ENCODE measurements at places on chromosomes 12 and 14.

DNA sequence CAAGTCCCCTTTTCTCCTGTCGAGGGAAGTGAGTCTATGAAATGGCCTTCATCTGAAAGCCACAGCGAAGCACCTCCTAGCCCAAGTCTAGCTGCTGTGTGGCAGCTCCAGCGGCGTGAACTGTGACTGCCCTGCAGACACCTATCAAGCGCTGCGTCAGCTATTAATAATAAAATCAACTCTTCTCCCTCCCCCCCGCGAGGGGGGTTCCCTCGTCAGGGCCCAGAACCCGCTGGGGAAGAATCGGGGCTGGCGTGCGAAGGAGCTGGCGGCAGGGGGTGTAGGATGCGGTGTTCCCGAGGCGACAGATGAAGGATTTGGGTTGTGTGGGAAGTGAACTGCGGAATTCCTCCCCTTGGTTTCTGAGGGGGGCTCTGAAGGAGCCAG lies 662 bp upstream of the ATP2A2 start:
- peak; percentile 57 for DNase-seq

GRCh38 chr12:107379852-107380567 lies 286.7 kb upstream of the CRY1 start:
- no peak for DNase-seq

GRCh38 chr12:107439026-107439738 lies 246.4 kb upstream of the PWP1 start:
- DNase-seq, result no peak

DNA sequence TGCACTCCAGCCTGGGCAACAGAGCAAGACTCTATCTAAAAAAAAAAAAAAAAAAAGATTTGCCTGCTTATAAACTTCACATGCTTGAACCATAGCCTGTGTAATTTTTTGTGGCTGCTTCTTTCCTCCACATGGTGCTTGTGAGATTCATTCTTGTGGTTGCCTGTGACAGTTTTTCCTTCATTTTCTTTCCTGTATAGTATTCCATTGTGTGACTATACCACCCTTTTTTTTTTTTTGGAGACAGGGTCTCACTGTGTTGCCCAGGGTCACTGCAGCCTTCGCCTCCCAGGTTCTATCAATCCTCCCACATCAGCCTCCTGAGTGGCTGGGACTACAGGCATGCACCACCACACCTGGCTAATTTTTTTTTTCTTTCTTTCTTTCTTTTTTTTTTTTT lies 22.6 kb upstream of the CHST11 start:
- no peak for DNase-seq

DNA sequence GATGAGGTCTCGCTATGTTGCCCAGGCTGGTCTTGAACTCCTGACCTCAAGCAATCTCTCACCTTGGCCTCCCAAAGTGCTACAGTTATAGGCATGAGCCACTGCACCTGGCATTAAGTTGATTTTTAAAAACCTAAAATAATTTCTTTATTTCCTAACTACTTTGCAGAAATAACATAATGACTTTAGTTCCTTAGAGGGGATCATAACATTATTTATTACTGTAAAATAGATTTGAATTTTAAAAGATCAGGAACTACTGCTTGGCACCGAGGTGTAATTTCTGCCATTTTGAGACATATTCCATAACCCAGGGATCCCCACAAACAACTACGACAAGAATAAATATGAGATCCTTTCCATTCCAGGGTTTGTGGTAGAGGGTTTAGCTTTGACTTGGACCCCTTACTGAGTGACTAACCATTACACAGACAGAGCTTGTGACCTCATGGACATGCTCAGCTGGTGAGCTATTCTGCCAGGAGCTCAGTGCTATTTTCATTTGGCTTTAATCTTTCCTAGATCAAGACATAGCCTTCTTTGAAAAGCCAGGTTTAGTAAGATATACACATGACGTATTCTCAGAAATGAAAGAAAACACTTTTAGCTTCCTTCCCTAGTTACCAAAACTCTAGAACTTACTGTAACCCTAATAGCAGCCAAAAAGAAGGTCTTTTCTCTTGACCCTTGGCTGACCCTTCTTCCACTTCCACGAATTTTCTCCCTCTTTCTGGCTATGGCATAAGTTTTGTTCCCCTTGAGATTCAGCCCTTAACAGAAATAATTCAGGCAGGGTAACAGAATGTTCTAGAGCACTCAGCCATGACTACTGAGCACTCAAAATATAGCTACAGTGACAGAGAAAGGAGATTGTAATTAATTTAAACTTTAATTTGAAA lies 75.1 kb upstream of the NUDT4 start:
- DNase-seq, result no peak

- no peak for DNase-seq
These were observed 207.5 kb upstream of the PELI2 start for GRCh38 chr14:55910601-55911243.

DNA sequence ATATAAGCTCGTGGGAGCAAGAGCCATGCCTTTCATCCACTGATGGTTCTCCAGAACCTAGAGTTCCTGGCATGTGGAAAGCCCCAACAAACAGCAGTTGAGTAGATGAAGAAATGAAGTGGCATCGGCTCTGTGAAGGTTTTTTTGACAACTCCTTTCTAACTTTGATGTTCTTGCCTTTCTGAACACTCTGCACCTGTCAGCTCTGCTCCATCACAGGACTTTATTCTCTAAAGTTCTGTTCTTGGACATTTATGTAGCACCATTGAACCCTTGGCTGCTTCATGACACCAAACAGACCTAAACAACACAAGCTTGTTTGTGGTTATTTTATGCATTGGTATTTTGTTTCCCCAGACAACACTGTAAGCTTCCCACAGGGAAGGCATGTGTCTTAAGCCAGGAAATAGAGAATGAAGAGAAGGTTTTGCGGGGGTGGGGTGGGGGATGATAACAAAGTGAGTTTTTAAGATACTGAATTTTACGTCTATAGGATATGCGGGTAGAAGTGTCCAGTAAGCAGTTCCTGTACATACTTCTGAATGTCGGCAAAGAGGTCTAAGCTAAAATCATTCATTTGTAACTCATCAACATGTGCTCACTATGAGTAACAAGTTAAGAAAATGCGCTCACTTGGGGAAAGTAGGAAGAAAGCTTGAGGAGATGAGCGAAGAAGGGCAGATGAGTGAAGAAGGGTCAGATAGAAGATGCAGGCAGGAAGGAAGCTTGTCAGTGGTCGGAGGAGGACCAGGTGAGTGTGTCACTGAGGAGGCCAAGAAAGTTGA lies 146.0 kb upstream of the PLEKHG7 start:
- DNase-seq, result no peak

- DNase-seq, result no peak
These were observed 13.8 kb downstream of the ASCL4 start for GRCh38 chr12:107788281-107788680.

GRCh38 chr12:65411171-65411570 lies 132.7 kb downstream of the MSRB3 start:
- DNase-seq, result no peak

- no peak for DNase-seq
These were observed 155.5 kb downstream of the SLC15A5 start for GRCh38 chr12:16121953-16122352.

DNA sequence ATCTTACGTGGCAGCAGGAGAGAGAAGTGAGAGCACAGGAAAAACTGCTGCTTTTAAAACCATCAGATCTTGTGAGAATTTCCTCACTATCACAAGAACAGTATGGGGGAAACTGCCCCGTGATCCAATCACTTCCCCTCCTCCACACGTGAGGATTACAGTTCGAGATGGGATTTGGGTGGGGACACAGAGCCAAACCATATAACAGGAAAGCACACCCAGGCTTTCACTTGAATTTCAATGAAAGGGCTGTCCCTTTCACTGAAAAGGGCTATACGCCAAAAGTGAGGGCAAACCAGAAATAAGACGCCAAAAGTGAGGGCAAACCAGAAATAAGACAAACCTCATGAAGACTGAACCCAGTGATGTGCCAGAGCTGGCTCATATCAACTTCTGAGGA lies 22.8 kb upstream of the TMEM233 start:
- no peak for DNase-seq

- no peak for DNase-seq
These were observed 2.9 kb downstream of the CHPT1 start for GRCh38 chr12:101700299-101700820.

DNA sequence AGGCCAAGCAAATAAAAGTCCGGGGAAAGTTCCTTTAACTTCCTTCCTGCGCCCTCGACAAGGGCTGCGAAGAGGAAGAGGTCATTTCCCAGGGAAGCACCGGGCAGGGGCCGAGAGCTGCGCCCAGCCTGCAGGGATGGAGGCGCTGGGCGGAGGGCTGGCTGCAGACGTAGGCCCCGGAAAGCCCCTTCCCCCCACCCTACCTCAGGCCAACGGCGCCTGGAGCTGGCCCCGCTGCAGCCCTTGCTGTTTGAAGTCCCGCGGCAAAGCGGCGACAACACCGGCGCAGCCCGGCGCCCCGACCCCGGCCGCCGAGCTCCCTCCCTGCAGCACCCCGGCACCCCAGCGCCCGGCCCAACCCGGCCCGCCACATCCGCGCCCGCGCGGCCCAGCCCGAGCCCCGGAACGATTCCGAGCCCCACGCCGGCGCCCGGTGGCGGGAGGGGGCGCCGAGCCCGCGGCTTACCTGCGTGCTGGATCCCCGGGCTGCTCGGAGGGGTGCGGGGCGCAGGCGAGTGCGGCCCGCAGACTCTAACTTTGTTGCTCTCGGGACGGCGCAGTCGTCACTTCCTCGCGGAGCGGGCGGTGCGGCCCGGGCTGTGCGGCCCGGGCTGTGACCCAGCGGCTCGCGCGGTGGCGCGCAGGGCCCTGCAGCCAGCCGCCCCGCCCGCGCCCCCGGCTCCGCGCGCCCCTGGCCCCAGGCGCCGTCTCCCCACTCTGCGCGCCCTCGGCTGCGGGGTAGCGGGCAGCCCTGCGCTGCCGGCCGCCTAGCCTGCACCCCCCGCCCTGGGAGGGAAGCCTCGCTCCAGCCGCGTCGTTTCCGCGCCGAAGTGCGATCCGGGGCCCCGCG lies 64.8 kb upstream of the PTGR2 start:
- no peak for DNase-seq

- no peak for DNase-seq
These were observed 2.2 kb downstream of the TBPL2 start for GRCh38 chr14:55438066-55438683.

DNA sequence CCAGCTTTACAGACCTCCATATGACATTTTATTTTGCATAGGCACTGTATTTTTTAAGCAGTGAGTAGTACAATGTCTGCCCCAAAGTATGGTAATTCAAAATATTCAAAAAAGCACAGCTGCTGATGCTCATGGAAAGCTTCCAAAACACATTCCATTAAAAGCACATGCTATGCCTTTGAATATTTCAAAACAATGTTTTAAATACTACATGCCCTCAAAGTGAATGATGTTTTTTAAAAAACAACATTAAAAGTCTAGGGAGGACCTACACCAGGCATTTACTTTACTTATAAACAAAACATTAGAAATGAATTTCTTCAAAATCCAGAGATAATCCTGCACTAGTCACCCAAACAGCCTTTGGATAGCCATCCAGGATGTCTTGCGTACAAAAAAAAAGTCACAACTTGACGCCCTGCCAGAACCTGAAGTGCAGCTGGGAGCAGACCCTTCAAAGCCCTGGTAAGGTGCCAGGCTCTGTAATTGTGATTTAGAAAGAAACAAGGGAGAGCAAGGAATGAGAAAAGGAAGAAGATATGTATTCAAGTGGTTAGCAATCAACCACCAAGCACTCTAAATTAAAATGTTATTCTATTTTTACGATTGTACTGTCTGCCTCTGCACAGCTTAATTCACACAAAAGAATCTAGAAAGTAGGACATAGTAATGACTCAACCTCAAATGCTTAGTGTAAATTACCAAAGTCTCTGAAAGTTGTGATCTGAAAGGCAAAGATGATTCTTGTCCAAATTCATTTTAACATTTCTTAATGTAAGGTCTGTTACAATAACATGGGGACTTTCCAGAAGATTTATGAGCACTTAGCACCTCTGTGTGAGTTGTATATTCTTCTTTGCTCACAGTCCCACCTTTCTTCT lies 31.9 kb downstream of the CEP83 start:
- DNase-seq, result peak; percentile 48

- DNase-seq, result no peak
These were observed 49.5 kb upstream of the ATXN7L3B start for GRCh38 chr12:74488134-74488533.

GRCh38 chr14:80615831-80616230 lies 325.7 kb downstream of the CEP128 start:
- no peak for DNase-seq

Measured in adrenal gland (tissue), 19 donors.